ENCODE measurements at places on chromosomes 3 and 15.

GRCh38 chr3:65170390-65171042, 482.7 kb upstream of the ADAMTS9 start:
- DNase-seq = no peak

GRCh38 chr15:59185725-59186124, 20.9 kb upstream of the LDHAL6B start:
- no peak for DNase-seq

- DNase-seq = no peak
Observed at GRCh38 chr3:139241783-139242182, 102.0 kb upstream of the MRPS22 start.

DNA sequence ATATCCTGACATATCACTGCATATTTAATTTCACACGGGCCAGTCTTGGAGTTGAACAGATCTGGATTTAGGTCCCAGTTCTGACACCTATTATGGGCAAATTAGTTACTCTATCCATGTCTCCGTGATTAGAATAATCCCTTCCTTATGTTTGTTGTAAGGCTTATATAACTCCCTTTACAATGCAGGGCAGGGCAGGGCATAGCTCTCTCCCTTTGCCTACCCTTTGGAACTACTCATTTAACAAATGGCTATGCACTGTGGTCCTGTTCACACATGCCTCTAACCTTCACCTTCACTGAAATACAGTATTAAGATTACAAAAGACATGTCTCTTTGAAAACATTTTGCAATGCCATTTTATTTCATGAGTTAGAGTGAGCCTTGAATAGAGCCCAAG, 24.8 kb upstream of the ATP13A5 start:
- DNase-seq = no peak

DNA sequence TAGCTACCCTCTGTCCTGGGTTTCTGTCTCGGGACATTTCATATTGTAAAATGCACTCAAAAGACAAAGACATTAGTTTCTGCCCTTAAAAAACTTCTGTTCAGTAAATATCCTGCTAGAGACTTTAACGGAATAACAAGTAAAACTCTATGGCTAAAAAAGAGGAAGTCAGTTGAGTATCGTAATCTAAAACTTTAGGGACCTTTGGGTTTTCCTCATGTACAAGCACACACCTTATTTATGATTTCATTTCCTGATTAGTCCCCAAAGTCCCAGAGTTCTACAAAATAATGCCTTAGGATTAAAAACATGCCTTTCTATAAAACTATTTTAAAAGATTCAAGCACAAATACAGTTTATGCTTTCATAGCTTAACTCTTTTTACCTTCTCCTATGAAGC, 585.9 kb downstream of the UNC13C start:
- DNase-seq = no peak

DNA sequence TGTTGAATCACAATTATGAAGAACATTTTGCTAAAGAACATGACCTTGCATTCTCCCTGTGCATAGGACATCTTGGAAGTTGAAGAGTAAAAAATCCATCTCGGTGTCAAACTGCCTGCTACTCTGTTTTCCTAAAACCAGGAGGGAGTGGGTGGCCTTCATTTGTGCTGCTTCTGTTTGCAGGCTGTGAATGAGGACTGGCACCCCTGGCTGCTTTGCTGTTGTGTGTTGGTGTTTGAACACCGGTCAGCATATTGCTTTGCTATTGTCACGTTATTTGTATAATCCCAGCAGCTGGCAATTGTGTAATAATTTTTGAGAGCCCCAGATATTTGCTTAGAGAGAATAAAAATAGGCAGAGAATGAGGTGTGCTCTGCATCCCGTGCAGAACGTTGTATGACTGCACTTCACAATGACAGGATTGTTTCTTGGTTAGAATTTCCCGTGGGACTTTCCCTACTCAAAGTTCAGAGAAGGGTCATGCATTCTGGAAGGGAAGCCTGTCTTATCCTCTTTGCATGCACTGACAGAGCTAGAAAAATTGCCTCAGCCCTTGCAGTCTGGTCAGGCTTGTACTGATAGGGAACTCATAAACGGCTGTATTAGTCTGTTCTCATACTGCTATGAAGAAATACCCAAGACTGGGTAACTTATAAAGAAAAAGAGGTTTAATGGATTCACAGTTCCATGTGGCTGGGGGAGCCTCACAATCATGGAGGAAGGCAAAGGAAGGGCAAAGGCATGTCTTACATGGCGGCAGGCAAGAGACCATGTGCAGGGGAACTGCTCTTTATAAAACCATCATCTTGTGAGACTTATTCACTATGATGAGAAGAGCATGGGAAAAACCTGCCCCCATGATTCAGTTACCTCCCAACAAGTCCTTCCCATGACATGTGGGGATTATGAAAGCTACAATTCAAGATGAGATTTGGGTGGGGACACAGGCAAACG, 16.3 kb downstream of the SV2B start:
- DNase-seq = no peak

DNA sequence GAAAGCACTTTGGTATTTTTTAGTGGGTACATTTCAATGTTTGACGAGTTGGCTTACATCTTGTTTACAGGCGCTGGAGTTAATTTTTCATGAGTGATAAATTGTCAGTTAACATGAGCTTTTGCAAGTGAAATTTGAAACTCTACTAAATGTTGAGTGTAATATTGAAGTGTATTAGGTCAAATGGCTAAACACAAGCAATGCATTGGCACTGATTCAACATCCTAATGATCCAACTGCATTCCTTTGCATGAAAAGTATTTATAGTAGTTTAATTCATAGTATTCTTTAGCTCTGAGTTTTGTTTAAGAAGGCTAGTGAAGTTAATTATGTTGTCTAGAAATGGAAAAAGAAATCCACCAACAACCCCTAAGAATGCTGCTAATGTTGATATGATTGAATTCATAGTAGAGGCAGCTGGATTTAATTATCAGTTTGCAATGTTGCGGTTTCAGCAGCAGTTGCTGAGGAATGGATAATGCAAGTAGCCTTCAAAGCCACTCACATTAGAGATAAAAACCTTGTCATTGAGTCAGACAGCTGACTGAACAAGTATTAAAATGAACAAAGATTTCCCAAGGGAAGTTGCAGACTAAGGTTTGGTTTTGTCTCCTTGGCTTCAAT, 245.6 kb upstream of the GOLIM4 start:
- no peak for DNase-seq

DNA sequence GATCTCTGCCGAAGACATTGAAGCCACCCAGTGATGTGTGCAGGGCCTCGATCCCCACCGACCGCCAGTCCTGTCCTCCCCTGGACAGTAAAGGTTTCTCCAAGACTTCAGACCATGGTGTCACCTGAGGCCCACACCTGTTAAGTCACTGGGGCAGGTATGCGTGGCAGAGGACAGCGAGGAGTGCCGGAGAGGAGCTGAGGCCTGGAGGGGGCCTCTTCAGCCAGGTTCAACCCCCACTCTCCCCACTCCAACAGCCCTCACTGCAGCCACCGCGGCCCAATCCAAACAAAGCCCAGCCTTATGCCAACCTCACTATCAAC, 2.4 kb downstream of the GOLGA8B start:
- no peak for DNase-seq

- no peak for DNase-seq
Observed at GRCh38 chr15:91243826-91244225, 143.8 kb downstream of the SV2B start.

- no peak for DNase-seq
Observed at GRCh38 chr3:40876009-40876408, 323.3 kb upstream of the CTNNB1 start.

DNA sequence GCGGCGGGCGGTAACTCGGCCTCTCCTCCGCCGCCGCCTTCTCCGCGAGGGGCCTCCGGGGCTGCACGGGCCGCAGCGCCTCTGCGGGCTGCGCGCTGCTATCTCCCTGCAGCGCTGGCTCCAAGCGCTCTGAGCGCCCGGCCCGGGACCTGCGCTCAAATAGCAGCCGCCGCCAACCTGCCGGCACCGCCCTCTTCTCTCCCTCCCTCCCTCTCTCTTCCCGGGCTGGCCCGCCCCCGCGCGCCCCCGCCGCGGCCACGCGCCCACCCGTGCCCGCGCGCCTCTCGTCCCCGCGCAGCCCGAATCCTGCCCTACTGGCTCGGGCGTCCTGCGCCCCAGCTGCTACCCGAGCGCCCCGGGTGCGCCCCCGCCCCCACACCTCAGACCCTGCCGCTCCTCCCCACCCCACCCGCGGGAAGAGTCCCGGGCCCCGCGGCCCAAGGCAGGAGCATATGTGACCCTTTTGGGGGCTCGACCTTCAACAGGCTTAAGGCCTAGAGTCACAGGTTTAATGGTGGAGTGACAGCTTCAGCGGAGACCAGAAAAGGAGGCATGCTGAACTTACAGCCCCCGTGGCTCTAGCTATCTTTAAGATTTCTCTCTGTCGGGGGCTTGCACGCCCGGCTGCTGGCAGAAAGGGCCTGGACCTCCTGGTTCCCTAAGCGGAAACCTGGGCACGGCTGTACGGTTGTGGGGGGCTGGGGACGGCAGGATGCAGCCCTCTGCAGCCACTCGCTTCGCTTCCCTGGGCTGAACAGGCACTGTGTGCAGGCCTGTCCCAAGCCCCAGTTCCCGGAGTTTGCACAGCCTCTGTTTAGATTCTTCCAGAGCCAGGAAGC, at the start of gene CACNA2D2:
TSS of gene CACNA2D2 (minus strand) at position 131 of the 839 bp plus-strand sequence. CDS start 211 bp downstream, outside the sequence.
- DNase-seq = peak; percentile 69

DNA sequence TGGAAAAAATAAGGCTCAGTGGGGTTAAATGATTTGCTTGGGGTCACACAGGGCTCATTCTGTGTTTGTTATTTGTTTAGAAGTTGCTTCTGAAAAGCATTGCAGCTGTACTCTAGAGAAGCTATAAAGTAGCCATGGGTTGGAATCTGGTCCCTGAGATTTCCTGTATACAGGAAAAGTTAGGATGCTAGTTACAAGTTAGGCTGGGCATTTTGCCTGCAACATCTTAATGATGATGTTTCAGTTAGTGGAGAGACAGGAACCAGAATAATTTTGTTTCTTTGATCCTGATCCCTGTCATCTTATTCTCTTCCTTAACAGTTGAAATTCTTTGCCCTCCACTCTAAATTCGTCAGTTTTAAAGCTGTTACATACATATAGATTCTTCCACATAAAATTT, 445.3 kb downstream of the OTOL1 start:
- DNase-seq = no peak

GRCh38 chr3:3200632-3201212, 21.2 kb upstream of the CRBN start:
- DNase-seq = no peak

DNA sequence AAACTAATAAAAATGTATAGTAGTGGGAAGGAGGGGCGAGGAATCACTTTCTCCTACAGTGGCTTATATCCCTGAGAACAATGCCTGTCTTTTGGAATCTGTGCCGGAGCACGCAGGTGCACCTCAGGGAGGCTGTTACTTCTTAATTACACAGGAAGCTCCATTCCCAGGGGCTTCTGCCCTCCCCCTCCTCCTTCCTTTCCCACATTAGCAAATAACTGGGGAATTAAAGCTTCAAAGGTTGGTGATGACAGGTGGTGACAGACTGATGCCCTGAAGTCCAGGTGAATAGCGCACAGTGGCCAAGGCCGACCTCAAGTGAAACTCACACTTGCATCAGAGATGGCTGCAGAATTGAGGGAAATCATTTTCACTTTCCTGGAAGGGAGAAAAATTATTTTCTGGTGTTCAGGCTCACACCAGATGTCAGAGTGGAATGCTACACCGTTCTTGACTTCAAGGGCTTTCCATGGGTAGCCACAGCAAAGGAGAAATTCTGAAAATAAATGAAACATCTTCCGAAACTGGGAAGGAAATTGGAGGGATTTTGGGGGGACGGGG, 3.7 kb downstream of the GRAMD2A start:
- no peak for DNase-seq

GRCh38 chr3:141227752-141228151, 3.9 kb upstream of the PXYLP1 start:
- no peak for DNase-seq

DNA sequence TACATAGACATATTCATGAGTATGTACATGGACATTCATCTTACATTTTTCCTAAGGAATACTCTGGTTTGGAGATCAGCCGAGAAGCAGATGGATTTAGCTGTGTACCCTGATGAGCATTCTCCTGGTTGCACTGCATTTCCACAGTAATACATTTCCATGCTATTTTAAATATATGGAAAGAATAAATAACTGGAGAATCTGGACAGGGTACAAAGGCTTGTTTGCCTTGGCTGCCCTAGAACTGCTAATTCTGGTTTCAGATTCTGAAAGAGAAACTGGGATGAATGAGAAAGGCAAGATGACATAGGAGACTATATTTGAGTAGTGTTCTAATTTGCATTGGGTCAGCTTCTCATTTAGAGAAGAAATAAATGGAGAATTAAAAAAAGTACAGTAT, 190.8 kb upstream of the FAM3D start:
- no peak for DNase-seq

- DNase-seq = no peak
Observed at GRCh38 chr3:43191116-43191515, 85.2 kb upstream of the POMGNT2 start.

DNA sequence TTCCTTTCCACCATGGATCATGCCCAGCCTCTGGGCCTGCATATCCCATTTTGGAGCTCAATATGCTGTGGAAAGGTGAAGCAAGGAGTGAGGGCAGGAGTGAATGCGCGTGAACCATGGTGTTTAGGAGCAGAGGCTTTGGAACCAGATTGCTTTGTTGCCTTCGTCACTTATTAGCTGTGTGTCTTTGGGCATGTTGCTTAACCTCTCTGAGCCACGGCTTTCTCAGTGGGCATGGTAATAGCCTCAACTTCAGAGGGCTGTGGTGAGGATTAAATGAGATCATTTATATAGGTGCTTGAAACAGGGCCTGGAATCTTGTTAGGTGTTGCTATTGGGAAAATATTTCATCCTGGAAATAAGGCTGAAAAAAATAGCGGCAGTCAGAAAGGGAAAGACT, 129.7 kb downstream of the WNT7A start:
- DNase-seq = no peak

DNA sequence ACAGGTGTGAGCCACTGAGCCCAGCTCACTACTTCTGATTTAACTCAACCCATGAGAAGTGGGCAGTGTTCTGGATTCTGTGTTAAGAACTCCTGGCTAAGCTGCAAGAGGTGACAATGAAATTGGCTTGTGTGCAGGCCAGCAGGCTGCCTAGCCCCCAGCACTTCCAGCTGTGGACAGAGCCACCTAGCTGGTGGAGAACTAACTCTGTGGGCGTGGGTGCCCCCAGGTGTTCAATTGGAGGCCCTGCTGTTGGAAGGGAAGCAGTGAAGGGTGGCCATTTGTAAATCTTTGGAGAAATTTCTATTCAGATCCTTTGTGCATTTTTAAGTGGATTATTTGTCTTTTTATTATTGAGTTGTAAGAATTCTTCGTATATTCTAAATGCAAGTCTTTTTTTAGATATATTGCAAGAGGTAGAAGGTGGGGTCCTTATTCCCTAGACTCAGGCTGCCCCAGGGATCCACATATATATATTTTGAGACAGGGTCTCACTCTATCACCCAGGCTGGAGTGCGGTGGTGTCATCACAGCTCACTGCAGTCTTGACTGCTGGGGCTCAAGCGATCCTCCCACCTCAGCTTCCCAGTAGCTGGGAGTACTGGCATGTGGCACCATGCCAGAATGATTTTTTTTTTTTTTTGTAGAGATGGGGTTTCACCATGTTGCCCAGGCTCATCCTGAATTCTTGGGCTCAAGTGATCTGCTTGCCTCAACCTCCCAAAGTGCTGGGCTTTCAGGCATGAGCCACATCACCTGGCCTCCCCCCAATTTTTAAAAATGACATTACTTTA, 7.2 kb upstream of the SCAMP5 start:
- no peak for DNase-seq

GRCh38 chr3:117611211-117611610, 901.6 kb downstream of the TUSC7 start:
- no peak for DNase-seq

- DNase-seq = no peak
Observed at GRCh38 chr3:5349343-5349742, 161.8 kb downstream of the EDEM1 start.

Measured in effector memory CD8-positive, alpha-beta T cell (primary cell).